Activated T-cell treated with anti-CD3 and anti-CD28 coated beads, Interleukin-2, amount 50 U/mL, for 72 hours (primary cell): ENCODE measurements at places on chromosomes 4 and X. TPM values are rescaled to one million over a fixed set of nuclear protein-coding genes. Genes with fewer than 3 reads are reported as not detected.

Gene HSD17B13
- total RNA-seq, result 0.14 TPM

Gene ARHGAP10
- 9.3 TPM for total RNA-seq

Gene CT45A2
- not detected for total RNA-seq

Gene USP17L15
- total RNA-seq, result not detected

Gene GAR1
- total RNA-seq, result 23.8 TPM

Gene ARHGAP36
- not detected for total RNA-seq

Gene DMRTC1B
- 0.38 TPM for total RNA-seq

Gene NSUN7
- total RNA-seq, result 6.7 TPM
